Stimulated activated CD8-positive, alpha-beta memory T cell treated with anti-CD3 and anti-CD28 coated beads, Interleukin-4, amount 100 ng/mL, for 4 hours (primary cell): ENCODE measurements at places on chromosomes 3 and 15.

GRCh38 chr3:86961297-86961696 lies 29.7 kb downstream of the VGLL3 start:
- DNase-seq = no peak

DNA sequence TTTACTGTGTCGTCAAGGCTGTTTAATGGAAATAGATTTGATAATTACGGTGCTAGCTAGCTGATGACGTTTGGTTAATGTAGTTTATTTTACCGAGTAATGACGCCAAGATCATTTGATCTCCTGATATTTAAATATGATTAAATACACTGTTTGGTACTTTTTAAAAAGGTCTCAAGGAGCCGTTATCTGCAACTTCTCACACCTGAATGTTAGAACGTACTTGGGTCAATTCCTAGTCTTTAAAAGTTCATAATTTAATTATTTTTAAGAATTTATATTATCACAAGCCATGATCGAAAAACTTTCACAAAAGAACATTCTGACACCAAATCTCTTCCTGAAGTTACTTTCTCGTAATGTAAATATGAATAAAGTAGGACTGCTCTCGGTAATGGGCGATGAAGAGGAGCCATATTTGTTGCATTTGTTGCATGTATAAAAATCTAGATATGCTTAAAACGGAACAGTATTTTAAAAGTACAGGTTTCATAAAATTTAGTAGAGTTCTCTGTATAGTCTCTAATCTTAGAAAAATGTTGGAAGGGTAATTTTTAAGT lies 16.2 kb upstream of the CHD2 start:
- no peak for DNase-seq

DNA sequence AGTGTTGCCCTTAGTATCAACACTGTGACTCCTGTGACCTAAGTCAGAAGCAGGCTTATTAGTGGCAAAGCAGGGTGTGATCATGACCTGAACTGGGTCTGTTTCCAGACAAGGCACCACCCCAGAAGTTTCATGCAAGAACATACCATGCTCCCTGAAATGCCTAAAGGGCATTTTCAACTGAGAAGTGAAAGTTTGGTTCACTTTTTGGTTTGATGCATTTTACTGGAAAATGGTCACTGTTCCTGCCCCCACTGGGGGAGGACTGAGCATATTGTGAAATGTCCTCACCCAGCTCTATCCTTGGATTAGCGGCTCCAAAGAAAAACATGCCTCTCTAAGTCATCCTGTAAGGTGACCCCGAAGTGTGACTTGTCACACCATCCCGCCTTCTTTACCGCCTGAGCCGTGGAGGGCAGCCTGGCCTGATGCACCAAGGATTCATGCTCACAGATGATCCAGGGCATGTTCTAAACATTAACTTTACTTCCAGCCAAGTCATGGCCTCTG lies 3.1 kb upstream of the FAM240A start:
- DNase-seq = no peak

DNA sequence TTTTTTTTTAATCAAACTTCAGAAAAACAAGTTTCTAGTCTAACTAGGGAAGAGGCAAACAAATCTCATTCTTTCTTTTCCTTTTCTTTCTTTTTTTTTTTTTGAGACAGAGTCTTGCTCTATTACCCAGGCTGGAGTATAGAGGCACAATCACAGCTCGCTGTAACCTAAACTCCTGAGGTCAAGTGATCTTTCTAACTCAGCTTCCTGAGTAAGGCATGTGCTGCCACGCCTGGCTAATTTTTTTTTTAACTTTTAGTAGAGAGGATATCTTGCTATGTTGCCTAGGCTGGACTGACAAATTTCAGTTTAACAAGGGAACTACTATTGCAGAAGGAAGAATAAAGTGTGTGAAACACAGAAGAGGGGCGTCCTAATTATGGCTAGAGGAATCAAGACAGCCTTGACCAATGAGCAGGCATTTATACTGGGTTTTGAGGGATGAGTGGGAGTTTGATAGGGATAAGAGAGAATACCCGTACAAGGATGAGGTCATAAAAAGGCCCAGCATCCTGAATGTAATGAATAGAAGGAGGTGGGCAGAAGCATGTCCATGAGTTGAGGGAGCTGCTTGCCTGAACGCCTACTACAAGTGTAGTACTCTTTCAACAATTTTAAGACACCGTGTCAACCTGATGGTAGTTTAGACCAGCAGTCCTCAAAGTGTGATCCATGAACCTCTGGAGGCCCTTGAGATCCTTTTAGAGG lies 6.7 kb upstream of the ZFAND6 start:
- no peak for DNase-seq

GRCh38 chr15:67914537-67915460 lies 75.0 kb upstream of the RNU6-1 start:
- DNase-seq = no peak

DNA sequence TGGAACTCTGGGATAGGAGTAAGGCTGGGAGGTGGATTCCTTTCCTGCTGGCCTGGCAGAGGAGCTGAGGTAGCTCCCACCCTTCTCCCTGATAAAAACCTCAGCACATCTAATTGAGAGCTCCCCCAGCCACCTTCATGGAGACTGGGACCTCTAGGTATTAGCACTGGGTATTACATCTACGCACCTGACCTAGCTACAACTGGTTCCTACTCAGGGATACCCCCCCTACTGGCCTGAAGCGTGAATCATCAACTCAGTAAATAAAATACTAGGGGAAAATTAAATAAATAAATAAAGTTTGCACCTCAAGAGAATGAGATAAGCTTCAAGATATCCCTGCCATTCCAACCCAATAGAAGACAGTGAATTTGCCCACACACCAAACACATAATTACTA lies 140.4 kb downstream of the NEK10 start:
- no peak for DNase-seq

DNA sequence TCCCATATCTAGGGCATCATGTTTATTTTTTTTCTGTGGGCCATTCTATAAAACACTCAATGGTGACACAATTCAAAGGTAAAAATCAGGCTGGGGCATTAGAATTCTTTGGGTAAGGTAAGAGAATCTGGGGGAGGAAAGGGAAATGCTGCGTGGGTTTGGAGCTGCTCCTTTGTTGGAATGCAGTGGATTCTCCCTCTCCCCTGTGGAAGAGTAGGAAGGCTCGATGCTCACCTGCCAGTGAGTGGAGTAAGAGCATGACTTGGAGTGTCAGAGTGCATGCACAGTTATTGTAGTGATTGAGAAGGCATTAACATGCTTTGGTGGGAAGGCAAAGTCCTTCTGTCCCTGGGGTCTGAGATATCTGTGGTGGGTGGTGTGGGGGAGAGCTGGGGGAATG lies 280.0 kb downstream of the PDCD6IP start:
- DNase-seq = no peak

- DNase-seq = no peak
Observed at GRCh38 chr3:41138146-41138545, 61.2 kb upstream of the CTNNB1 start.

GRCh38 chr15:56042982-56043980 lies 49.9 kb upstream of the NEDD4 start:
- DNase-seq = no peak

GRCh38 chr15:42314818-42315217 lies 41.6 kb upstream of the TMEM87A start:
- DNase-seq = no peak

- no peak for DNase-seq
Observed at GRCh38 chr15:98289747-98290146, 329.2 kb downstream of the ARRDC4 start.

GRCh38 chr3:101195951-101196713 lies 124.2 kb downstream of the IMPG2 start:
- DNase-seq = no peak

- DNase-seq = peak; percentile 62
Observed at GRCh38 chr3:36944641-36945270, at the start of gene TRANK1. TRANK1 (minus strand) TSS chr3:36945054; CDS start chr3:36944809, 245 bp downstream.

DNA sequence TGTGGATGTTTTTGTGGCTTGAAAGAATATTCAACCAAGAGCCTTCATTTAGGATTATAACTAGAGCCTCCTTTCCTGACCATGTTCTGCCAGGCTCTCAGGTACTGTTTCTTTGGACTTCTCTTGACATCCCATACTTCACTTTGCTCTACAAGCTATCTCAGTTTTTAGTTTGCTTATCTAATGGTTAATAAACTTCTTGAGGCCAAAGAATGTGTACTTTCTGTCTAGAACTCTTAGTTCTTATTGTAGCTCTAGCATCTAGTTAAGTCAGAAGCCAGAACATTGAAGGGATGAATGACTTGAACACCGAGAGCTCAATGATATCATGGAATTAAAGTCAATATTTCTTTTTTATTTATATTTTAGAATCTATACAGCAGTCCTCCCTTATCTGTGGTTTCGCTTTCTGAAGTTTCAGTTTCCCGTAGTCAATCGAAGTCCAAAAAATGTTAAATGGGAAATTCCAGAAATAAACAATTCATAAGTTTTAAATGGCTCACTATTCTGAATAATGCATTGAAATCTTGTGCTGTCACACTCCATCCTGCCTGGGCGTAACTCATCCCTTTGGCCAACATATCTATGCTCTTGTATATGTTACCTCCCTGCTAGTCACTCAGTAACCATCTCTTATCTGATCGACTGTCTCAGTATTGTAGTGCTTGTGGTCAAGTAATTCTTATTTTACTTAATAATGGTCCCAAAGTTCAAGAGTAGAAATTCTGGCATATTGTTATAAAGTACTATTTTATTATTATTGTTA lies 368.6 kb upstream of the RBMS3 start:
- DNase-seq = no peak

GRCh38 chr3:128863560-128863959 lies 15.9 kb upstream of the ACAD9 start:
- no peak for DNase-seq

DNA sequence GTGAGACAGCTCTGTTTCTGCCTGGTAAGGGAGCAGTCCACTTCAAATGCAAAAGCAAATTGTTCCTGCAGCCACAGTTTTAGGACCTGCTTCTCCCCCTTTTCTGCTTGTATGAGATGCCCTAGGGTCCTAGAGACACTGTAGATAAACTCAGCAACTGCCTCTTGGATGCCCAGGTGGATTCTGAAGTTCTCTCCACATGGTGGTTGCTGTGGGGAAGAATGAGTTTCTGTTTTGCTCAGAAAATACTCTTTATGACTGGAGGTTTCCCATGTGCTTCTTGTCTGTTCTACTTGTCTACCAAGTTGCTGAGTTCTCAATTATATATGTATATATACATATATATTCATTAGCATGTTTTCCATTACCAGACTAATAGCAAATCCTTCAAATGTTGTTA lies 5.6 kb upstream of the ZNF80 start:
- DNase-seq = no peak

DNA sequence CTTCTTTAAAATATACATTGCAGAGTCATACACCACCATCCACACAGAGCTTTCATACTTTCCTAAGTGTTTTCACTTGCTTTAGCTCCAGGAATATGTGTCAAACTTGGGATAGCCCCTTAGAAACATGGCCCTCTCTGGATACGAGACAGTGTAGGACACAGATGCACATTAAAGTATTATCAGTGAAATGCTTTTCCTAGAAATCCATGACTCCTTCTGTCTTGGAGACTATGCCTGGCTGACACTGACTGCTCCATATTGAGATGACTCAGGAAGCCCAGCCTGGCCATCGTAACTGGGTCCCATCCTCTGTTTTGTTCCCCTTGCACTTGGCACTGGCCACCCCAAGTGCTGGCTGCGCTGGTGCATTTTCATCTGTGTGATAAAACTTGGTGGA lies 204.8 kb downstream of the PDZRN3 start:
- no peak for DNase-seq

- DNase-seq = no peak
Observed at GRCh38 chr3:25593001-25593400, 71.7 kb downstream of the TOP2B start.

- DNase-seq = no peak
Observed at GRCh38 chr3:48285675-48286074, 44.8 kb downstream of the ZNF589 start.

DNA sequence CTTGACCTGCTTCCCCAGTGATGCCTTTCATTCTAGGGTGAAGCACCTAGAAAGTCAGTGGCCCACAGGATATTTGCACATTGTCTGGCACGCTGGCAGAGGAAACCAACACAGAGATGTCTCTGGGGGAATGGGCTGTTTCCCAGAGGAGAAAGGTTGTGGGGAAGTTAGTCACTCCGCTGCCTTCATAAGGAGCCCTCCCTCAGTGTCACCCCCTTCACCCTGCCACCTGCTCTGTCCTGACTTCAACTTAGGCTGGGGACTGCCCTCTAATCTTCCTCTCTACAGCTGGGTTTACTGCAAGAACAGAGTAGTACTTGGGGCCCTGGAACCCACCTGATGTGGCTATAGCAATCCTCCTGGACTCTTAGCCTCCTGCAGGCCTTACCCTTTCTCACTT lies 5.7 kb downstream of the KLHDC8B start:
- no peak for DNase-seq

DNA sequence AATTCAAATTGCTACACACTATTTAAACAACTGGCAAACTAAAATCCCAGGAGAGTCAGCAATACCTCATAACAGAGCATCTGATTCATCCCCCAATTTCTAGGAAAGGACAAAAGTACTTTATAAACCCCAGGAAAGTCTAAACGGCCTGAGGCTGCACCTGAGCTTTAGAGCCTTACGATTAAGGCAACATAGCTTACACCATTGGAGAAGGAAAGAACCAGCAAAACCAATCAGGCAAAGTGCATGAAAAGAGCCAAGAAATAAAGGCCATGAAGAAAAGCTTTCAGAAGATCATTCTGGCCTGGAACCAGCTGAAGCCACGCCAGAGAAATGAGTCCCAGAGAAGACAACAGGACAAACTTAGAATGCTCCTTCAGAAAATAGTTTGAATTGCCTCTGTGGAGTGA lies 48.1 kb downstream of the PTPN9 start:
- no peak for DNase-seq

DNA sequence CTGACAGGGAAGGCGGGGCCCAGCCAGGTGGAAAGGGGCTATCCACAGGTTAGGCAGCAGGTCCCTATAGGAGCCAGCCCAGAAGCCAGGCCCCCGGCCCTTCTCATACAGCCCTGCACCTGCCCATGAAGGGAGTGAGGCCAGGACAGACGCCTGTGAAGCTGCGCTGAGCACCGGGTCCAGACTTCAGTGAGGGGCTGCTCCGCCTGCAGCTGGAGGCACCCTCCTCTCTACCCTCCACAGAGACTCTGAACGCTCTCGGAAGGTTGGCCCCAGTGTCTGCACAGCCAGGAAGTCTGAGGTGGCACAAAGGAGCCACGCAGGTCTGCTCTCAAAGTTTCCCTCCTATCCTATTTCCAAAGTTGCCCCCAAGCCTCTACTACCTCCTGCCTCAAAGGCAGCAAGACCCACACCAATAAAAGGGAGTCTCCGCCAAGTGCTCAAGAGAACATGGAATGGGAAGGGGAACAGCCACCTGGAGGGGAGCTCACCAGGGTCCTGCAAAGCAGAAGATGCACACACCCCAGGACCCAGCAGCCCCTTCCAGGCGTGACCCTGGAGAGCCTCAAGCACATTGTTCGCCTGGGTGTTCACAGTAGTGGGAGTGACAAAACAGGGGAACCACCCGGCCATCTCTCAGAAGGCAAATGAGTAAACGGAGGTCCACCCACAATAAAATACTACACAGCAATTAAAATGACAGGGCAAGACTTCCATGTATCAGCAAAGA lies 19.5 kb downstream of the XXYLT1 start:
- no peak for DNase-seq
